Uterine smooth muscle cell (primary cell): ENCODE measurements at places on chromosomes 2 and 18. TPM values are rescaled to one million over a fixed set of nuclear protein-coding genes. Genes with fewer than 3 reads are reported as not detected.

Gene MOCOS
- 2.2 and 5.6 TPM in 2 replicates for total RNA-seq

Gene EFEMP1
- 10.8 and 35.9 TPM in 2 replicates for total RNA-seq

Gene KCMF1
- 85.7 and 87.5 TPM in 2 replicates for total RNA-seq

Gene IL1A
- total RNA-seq = 0.12 and 0.22 TPM in 2 replicates

Gene NEU2
- not detected in 2 replicates for total RNA-seq

Gene EGR4
- not detected in 2 replicates for total RNA-seq

Gene PID1
- 5.3 and 5.7 TPM in 2 replicates for total RNA-seq

Gene COLEC12
- 7.2 and 13.2 TPM in 2 replicates for total RNA-seq

Gene LOXL3
- 12.1 and 28.0 TPM in 2 replicates for total RNA-seq

Gene LYG1
- total RNA-seq = 0.22 and 0.50 TPM in 2 replicates

Gene AQP12A
- total RNA-seq = not detected in 2 replicates
